ENCODE measurements at places on chromosomes 3 and 15.

DNA sequence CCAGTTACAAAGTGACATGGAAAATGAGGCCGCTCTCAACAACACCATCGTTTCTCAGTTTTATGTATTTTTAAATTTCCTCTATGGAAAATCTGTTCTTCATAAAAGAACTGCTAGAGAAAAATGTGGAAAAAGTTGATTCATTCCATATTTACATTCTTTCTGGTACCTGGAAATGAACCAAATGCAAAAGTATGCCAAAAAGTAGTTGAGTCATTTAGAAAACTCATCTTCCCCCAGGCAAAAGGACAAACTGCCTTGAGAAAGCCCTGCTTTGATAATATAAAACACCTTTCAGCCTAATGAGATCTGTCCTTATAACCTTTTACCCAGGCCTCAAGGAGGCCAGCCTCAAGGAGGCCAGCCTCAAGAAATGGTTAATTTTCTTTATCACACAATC, 283.0 kb upstream of the VEPH1 start:
- peak; percentile 96 for DNase-seq

DNA sequence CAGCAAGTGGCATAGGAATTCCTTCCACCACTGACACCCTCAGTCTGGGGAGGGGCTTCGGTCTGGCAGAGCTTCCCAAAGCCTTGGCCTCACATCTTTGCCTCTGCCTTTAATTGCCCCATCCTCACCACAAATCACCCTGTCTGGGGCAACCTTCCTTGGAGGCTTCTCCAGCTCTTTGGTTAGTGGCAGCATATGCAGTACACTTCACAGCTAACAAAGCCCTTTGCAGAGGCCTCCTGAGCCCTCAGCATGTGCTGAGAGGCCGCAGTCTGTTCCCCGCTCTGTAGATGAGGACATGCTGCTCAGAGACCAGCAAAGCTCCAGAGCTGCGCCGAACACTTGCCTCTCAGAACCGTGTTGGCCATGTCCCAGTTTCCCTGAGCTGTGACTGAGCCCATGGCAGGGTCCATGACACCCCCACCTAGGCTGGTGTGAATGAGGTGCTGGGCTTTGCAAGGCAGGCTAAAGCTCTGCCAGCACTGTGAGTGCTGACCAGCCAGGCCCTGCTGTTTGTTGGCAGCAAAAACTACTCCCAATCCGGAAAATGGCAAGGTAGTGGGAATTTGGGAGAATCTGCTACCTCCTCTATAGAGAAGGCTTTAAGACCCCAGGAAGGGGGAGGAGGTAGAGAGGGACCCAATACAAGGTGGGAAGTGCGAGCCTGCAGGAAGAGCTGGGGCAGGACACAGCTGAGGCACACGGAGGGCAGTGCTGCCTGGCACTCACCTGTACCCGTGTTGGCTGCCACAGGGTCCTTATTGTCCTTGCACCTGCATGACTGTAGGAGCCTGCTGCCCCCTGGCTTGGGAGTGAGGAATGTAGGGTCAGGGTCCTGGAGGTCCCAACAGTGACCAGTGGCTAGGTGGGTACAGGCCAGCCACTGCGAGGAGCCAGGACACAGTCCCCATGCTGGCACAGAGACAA, 8.4 kb upstream of the KLF15 start:
- no peak for DNase-seq

- peak; percentile 34 for DNase-seq
These were observed 205.6 kb downstream of the VGLL3 start for GRCh38 chr3:86785386-86785785.

- peak; percentile 14 for DNase-seq
These were observed 38.6 kb downstream of the TAFA4 start for GRCh38 chr3:68893600-68894239.

DNA sequence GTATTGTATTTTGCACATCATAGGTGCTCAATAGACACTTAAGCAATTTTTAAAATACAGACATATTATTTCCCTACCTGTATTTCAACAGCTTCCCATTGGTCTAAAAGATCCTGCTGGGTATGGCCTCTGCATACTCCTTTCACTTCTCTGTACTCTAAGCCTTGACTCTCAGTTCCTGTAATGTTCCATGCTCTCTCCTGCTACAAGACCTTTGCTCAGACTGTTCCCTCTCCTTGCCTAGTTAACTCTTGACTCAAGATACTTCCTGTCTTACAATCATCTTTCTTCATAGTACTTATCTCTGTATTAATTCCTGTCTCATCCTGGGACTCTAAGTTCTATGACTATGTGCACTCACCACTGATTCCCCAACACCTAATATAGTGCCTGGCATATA, 1.7 kb downstream of the SCN11A start:
- no peak for DNase-seq

- no peak for DNase-seq
These were observed 10.6 kb upstream of the ANKDD1A start for GRCh38 chr15:64901141-64901540.

DNA sequence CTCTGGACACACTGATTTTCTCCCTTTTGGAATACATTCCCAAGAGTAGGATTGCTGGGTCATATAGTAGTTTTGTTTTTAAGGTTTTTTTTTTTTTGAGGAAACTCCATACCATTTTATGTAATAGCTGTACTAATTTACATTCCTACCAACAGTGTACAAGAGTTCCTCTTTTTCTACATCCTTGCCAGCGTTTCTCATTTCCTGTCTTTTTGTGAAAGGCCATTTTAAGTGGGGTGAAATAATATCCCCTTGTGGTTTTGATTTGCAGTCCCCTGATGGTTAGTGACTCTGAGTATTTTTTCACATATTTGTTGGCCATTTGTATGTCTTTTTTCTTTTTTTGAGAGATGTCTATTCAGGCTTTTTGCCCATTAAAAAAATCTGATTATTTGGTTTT, 1205.5 kb downstream of the ROBO1 start:
- DNase-seq: no peak

DNA sequence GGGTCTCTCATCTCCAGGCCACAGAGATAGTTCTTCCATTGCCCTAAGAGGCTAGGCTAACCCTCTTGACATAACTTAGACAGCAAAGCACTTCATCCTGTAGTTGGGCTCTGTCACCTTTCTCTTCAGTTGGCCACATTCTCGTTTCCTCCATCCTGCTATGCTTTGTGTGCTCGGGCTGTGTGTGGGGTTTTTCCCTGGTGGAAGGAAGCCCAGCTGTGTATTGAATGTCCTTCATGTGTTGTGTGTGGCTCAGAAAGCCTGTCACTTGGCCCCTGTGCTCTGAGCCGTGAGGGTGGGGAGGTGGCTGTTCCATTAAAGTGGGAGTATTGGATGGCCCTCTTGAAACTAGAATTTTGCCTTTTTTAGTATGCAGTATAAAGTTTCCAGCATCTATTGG, 8.8 kb upstream of the EXOG start:
- no peak for DNase-seq

DNA sequence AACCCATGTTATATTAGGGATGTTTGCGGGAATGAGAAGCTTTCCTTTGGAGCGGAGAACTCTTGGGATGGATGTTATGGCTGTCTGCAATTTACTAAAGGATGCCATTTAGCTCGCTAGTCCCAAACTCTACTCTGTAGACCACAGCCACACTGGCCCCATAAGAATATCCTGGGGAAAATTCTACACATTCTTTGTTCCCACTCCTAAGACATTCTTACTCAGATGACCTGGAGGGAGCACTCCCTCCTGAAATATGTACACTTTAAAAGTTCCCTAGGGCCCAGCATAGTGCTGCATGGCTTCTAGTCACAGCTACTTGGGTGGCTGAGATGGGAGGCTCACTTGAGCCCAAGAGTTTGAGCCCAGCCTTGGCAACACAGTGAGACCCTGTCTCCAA, 288.7 kb upstream of the RORA start:
- DNase-seq: no peak

- peak; percentile 13 for DNase-seq
These were observed 55.3 kb upstream of the P2RY1 start for GRCh38 chr3:152779653-152780052.

DNA sequence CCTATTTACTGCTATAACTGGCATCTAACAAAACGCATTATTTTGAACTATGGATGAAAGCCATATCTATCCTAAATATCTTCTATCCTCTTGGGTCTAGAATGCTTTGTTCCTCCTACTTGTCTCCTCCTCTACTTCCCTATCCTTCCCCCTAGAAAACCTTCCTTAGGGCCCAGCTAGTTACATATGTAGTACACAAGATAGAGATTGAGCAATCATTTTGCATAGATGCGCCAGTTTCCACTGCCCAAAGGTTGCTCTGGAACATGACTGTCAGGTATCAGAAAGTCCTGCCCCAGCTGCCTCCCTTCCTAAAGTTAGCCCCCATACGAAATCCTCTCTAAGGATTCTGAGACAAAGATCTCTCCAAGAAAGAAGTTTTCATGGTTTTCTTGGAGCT, 55.1 kb downstream of the GPR160 start:
- no peak for DNase-seq

DNA sequence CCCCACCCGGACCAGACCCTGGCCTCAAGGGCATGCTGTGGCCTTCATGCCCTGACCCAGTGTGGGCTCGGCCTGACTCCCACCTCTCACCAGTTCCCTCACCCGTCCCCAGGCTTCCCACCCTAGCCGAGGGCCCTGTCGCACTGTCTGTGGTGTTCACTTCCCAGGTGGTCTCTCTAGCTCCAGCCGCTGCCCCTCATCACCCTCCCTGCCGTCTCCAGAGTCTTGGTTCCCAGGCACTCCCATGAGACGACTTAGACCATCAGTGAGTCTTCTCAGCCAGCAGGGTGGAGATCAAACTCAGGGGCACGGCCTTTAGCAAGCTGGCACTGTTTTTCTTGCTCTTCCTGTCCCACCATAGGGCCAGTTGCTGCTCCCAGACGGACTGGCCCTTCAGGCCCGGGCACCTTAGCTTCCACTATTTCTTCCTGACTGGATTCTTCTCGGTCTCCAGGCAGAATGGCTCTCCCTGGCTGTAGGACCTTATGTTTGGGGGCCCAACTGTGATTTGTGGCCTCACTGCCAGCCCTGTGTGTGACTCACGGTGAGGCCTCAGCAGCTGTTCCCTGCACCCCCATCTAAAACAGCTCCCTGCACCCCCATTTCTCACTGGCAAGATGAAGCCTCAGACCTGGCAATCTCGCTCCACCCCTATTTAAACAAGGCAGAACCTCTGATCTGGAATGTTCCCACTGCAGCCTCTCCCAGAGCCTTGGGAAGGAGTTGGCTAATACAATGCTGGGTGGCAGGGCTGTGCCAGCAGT, 9.4 kb upstream of the PCSK6 start:
- DNase-seq: no peak

DNA sequence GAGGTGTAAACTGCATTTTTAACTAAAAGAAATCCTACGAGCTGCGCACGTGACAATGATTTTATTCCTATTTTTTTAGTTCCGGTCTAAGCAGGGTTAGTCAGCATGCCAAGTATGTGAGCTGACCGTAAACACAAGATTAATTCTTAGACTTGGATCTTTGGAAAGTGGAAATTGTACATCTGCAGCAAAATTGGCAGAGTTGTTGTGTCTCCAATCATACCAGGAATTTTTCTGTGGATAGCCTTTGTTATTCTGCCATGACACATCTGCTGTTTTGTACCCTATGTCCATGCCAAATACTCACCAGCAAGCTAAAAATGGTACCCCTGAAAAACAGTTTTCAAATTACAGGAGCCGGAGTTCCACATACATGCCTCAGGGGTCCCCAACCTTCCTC, 562.5 kb downstream of the UNC13C start:
- no peak for DNase-seq

- peak; percentile 30 for DNase-seq
These were observed 167.3 kb downstream of the NECTIN3 start for GRCh38 chr3:111238885-111239284.

GRCh38 chr3:71591101-71591500, 7.6 kb upstream of the FOXP1 start:
- DNase-seq: no peak

DNA sequence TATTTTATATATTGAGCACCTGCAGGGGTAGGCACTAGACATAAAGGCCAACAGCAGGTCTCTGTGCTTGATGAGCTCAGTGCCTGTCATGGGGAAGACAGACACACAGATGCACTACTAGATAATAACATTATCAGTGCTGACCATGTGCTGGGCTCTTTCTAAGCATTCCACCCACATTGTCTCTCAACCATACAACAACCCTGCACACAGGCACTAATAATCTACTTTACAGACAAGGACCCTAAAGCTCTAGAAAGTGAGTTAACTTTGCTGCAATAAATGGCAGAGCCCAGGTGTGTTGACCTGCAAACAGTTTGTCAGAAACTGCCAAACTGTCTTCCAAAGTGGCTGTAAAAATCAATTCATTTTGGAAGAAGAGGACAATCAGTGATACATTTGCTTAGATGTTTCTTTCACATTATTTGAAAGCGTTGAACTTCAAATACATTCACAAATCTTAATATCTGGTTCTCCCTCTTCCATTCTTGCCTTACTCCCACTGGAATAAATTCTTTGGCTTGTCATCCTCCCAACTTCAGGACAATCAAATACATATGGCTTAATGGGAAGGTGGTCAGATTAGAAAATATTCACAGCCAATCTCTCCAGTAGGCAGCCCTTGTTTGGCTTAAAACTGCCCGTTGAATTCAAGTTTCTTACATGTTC, 11.0 kb upstream of the PP2D1 start:
- no peak for DNase-seq

DNA sequence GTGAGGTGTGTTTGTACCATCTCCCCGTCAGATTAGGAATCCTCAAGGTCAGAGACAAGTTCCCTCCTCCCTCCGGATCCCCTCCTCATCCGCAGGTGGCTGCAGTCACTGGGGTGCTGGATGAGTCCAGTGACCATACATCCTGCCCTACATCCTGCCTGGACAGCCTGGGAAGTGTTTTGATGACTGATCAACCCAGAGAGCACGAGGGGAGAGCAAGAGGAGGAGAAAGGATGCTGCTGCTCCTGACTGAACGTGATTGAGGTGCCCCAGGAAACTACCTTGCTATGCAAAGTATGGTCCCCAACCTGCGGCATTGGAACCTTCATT, 65.1 kb downstream of the SLC12A8 start:
- DNase-seq: peak; percentile 32

- peak; percentile 82 for DNase-seq
These were observed 41.8 kb downstream of the FILIP1L start for GRCh38 chr3:100072326-100073048.

- no peak for DNase-seq
These were observed 507.3 kb upstream of the ROBO1 start for GRCh38 chr3:80275120-80275519.

- DNase-seq: no peak
These were observed 7.4 kb upstream of the EIF4A2 start for GRCh38 chr3:186775999-186776398.

DNA sequence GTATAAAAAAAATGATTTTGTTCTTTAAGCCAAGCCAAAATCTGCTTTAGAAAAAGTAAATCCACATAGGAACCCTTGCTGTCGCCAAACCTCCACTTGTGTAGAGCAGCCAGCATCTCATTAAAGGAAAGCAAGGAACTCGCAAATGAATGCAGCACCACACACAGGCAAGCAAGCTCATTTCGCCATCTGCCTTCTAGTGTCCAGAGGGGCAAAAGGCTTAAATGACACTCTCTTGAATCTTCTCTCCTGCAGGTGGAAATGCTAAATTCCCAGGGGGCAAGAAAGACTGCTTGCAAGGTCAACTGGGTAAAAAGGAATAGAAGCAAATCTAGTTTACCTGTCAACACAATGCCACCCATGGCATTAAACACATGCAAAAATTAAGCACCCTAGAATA, 2.4 kb downstream of the MB21D2 start:
- DNase-seq: peak; percentile 85

- peak; percentile 48 for DNase-seq
These were observed 27.8 kb upstream of the ITPKA start for GRCh38 chr15:41465822-41466421.

- no peak for DNase-seq
These were observed 2.2 kb upstream of the HDAC11 start for GRCh38 chr3:13477943-13478342.

Measured in M059J (cell line).